ENCODE measurements at places on chromosomes 13 and 19.
A peak's percentile ranks its signal among the peaks of the same experiment; 100 is the strongest.

DNA sequence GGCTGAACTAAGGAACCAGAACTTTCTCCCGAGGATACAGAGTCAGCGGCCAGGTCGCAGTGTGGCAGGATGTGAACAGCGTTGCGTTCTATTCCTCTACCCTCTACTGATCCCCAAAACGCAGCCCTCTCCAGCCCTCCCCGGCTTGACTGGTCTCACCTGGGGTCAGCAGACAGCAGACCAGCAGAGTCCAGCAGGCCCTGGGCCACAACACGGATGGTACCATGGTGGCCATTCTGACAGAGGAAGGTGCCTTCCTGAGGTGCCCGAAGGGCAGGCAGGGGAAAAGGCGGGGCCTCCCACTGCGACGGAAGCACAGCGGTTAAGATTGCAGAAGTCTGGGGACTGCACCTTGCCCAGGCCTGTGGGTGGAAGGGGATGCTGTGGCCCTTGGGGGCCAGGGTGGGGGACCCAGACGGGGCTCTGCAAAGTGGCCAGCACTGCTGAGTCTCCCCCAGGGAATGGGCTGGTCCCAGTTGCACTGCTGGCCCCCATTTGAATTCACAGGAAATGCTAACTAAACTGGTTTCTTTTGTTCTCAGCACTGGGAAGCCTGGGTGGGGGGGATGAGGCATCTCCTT is at the start of gene ICAM3:
TSS of gene ICAM3 (minus strand) at position 245 of the 581 bp plus-strand sequence. CDS start at position 235, 10 bp downstream.
- no peak for DNase-seq

- no peak for DNase-seq
These were observed 12.3 kb upstream of the MISP start for GRCh38 chr19:738509-739128.

DNA sequence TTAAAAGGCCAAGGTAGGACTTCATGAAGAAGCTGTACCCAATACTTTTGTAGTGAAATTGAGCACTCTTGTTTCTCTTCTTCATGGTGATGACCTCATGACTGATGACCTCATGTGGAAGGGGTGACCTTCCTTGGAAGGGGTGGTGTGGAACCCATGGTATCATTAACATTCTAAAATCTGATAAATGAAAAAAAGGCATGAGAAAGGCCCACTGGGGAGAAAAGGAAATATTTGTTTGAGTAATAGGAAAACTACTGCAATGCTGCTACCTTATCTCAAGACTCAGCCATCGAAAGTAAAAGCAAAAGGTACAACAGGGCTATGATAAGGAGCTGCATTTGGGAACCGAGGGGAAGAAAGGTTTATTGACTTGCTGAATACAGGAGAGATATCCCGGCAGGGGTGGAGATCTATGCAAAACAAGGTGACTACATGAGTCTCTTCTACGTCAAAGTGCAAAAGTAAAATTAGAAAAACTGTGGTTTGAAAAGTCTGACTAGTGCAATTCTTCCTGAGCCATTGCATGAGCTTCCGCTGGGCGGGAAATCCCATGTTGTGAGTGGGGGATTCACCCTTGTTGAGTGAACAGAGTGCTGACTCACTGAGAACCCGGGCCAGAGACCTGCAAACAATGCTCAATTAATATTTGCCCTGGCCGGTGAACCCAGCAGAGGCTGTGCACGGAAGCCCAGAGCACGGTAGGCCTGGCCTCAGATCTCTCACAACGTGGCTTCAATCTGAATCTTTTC is 138.9 kb upstream of the RFC3 start:
- DNase-seq, result peak; percentile 42

DNA sequence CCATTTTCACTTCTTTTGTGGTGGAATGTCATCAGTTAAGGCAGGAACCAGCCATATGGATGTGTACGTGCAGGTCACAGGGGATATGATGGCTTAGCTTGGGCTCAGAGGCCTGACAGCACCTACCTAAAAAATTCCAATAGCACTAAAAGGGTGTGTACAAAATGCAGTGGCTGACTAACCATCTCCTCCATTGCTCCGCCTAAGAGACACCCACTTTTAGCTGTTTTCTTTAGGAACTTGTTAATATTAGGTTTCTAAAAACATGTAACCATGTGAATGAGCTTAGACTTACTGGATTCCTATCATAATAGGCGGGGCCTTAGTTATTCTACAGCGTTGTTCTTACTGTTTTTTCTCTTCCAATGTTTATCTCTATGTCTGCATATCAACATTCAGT is 25.8 kb downstream of the GP6 start:
- DNase-seq, result no peak

GRCh38 chr13:47794963-47795362 is 206.1 kb downstream of the SUCLA2 start:
- peak; percentile 22 for DNase-seq

- peak; percentile 70 for DNase-seq
These were observed 29.7 kb downstream of the MLLT1 start for GRCh38 chr19:6250024-6250615.

GRCh38 chr13:112064222-112064621 is 2.7 kb upstream of the SOX1 start:
- DNase-seq, result no peak

GRCh38 chr13:74090869-74091605 is 43.2 kb downstream of the KLF12 start:
- no peak for DNase-seq

- DNase-seq, result peak; percentile 43
These were observed 661.0 kb downstream of the SLITRK1 start for GRCh38 chr13:83221256-83221655.

DNA sequence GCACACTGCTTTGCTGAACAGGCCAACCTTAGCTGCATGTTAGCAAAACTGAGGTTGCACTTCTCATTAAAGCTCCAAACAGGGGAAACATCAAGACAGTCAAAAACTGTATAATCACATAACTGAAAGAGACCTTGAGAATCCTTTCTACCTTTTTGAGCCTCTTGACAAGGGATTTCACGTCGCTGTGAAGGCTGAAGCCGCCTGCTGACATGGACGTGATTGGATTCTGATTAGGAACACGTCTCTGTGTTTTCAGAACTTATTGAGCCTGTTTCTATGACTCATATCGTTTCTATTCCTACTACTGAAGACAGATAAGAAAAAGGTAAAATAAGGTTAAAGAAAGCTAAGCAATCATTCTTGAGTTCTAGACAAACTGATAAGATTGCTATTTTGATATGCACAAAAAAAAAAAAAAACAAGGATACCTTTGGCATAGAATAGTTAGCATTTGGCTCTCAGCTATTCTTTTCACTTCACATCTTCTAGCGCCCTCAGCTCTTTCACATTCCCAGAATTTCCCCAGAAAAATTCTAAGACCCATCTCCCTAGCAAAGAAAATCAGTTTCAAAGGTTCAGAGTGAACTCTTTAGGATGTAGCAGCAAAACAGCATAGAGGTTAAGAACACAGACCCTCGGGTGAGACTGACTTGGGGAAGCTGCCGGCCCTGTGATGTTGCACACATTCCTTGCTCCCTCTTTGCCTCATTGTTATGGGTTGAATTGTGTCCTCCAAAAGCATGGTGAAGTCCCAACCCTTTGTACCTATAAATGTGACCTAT is 81.6 kb downstream of the DOCK9 start:
- no peak for DNase-seq

DNA sequence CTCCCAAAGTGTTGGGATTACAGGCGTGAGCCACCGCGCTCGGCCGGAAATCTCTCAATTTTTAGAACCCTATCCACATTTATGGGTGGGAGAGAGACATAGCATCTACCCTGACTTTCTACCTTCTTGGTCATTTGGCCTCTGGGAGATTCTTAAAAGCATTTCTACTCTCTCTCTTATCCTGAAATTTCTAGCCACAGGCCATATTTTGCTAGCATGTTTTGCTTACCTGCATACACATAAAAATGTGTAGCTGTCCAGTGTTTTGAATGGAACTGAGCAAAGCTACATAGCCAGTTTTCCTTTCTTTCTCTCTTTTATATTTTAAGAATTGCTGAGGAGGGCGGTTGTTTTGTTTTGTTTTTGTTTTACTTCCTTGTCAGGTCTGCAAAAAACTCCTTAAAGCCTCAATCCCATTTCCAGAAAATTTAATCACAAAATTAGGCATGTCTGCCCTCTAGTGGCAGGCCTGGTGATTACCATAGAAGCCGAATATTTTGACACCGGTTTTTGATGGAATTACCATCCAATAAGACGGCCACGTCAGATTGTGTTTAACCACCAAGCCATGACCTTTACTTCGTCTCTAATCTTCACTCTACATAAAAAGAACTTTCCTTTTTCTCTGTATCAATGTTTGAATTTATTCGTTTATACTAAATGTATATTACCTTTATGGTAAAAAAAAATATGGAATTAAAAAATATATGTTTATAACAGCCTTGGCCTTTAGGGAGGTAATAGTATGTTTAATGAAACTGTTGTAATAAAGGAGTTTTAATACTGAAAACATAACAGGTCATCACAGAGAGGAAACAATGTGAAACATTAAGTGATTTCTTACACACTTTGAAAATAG is 34.4 kb upstream of the OXGR1 start:
- peak; percentile 59 for DNase-seq

DNA sequence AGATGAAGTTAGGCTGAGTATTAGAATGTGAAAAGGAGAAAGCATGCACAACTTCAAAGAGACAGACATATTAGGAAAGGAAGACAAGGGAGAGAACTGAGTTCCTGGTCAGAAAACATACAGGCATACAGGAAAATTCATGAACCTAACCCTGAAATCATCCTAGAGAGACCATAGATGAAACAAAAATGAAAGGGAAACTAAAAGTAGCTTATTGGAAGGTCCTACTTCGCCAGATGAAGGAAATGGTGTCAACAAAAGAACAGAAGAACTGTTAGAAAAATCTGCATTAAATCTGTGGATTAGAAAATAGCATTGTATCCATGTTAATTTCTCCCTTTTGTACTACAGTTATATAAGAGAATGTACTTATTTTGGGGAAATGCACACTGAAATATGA is 169.0 kb upstream of the UFM1 start:
- no peak for DNase-seq

DNA sequence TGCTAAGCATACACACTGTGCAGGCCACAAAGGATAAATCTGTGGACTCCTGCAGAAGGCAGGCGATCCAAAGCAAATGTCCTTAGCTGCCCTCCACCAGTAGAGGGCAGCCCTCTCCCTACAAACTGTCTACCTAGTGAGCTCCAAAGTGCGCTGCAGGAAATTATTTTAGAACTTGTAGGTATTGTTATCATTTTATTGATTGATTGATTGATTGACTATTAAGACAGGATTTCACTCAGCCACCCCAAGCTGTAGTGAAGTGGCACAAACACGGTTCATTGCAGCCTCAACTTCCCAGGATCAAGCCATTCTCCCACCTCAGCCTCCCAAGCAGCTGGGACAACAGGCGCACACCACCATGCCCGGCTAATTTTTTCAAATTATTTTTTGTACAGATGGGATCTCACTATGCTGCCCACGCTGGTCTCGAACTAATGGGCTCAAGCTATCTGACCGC is 37.3 kb downstream of the RNF6 start:
- DNase-seq, result peak; percentile 66

GRCh38 chr13:108346376-108346775 is 76.9 kb downstream of the TNFSF13B start:
- DNase-seq, result no peak

Data from fibroblast of skin of right biceps (primary cell).